Left renal cortex interstitium (tissue), 4 donors: ENCODE measurements at places on chromosomes 6 and 20. TPM values are rescaled to one million over a fixed set of nuclear protein-coding genes. Genes with fewer than 3 reads are reported as not detected.

Gene CST5
- polyA plus RNA-seq, result 0.32 TPM

Gene FAM50B
- 12.0 TPM for polyA plus RNA-seq

Gene BPI
- polyA plus RNA-seq, result 0.74 TPM

Gene PTCRA
- polyA plus RNA-seq, result 0.32 TPM

Gene TXLNB
- polyA plus RNA-seq, result 1.8 TPM

Gene SKIC2
- polyA plus RNA-seq, result 56.9 TPM

Gene C6orf136
- polyA plus RNA-seq, result 28.9 TPM

Gene GPX6
- polyA plus RNA-seq, result not detected

Gene MAFB
- 117 TPM for polyA plus RNA-seq

Gene POU5F1
- 1.8 TPM for polyA plus RNA-seq

Gene FKBP1C
- polyA plus RNA-seq, result 2.0 TPM

Gene PLN
- polyA plus RNA-seq, result 6.7 TPM

Gene MAP7
- polyA plus RNA-seq, result 38.8 TPM

Gene TRIM26
- polyA plus RNA-seq, result 42.3 TPM

Gene CPXM1
- polyA plus RNA-seq, result 306 TPM

Gene SLC17A9
- 1.5 TPM for polyA plus RNA-seq

Gene GPX5
- not detected for polyA plus RNA-seq

Gene OR2J3
- not detected for polyA plus RNA-seq

Gene BPIFB4
- polyA plus RNA-seq, result not detected

Gene SERINC1
- polyA plus RNA-seq, result 227 TPM

Gene GHRH
- not detected for polyA plus RNA-seq

Gene FOXF2
- polyA plus RNA-seq, result 0.21 TPM

Gene TGM3
- 0.82 TPM for polyA plus RNA-seq

Gene BANF2
- not detected for polyA plus RNA-seq

Gene MYLK4
- 1.4 TPM for polyA plus RNA-seq

Gene FOXQ1
- polyA plus RNA-seq, result 11.1 TPM

Gene PAQR8
- polyA plus RNA-seq, result 27.6 TPM

Gene RAB44
- 0.23 TPM for polyA plus RNA-seq

Gene RPN2
- polyA plus RNA-seq, result 316 TPM

Gene SDCBP2
- polyA plus RNA-seq, result 3.8 TPM

Gene ARHGAP40
- 2.6 TPM for polyA plus RNA-seq

Gene TSPO2
- 0.79 TPM for polyA plus RNA-seq

Gene MYL9
- polyA plus RNA-seq, result 232 TPM

Gene OPN5
- polyA plus RNA-seq, result 0.47 TPM

Gene KIF25
- polyA plus RNA-seq, result 0.96 TPM

Gene HSPA1L
- 4.2 TPM for polyA plus RNA-seq

Gene PAX1
- polyA plus RNA-seq, result 0.21 TPM

Gene TCP11
- 2.9 TPM for polyA plus RNA-seq

Gene TMEM244
- polyA plus RNA-seq, result not detected

Gene SLC24A3
- polyA plus RNA-seq, result 3.8 TPM

Gene ECT2L
- polyA plus RNA-seq, result 0.51 TPM

Gene CLIC5
- 182 TPM for polyA plus RNA-seq

Gene IDH3B
- 125 TPM for polyA plus RNA-seq

Gene HEY2
- polyA plus RNA-seq, result 8.0 TPM

Gene NUP43
- polyA plus RNA-seq, result 43.5 TPM

Gene RAB23
- 38.9 TPM for polyA plus RNA-seq

Gene PACSIN1
- polyA plus RNA-seq, result 1.0 TPM

Gene SNAI1
- polyA plus RNA-seq, result 12.7 TPM

Gene LCA5
- 10.2 TPM for polyA plus RNA-seq
